Psoas muscle (tissue), 8 donors: ENCODE measurements at places on chromosomes 1 and 21. TPM values are rescaled to one million over a fixed set of nuclear protein-coding genes. Genes with fewer than 3 reads are reported as not detected.

- no peak for DNase-seq
Observed at GRCh38 chr1:112711670-112712069, 3.5 kb downstream of the PPM1J start.

DNA sequence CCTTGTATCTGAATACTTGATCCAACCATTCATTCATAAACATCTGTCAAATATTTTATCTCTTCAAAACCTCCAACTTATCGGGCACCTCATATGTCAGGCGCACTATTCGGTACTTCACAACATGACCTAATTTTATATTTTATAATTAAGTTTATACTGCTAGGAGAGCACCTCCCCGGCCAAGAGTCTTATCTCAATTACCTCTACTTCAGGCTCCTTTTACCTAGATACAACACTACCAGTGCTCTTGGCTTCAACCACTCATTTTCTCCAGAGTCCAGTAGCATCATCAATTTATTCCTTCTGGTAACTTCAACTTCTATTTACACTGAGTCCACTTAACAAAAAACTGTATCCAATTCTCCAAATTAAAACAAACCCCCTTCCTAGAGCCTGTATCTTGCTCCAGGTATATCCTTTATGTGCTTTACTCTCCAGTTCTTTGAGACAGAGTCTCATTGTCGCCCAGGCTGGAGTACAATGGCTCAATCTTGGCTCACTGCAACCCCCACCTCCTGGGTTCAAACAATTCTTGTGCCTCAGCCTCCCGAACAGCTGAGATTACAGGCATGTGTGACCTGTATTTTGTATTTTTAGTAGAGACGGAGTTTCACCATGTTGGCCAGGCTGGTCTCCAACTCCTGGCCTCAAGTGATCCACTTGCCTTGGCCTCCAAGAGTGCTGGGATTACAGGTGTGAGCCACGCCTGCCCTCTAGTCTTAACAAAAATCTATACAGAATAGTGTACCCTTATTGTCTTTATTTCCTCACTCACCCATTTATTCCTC is 18.8 kb downstream of the GPBP1L1 start:
- DNase-seq: no peak

DNA sequence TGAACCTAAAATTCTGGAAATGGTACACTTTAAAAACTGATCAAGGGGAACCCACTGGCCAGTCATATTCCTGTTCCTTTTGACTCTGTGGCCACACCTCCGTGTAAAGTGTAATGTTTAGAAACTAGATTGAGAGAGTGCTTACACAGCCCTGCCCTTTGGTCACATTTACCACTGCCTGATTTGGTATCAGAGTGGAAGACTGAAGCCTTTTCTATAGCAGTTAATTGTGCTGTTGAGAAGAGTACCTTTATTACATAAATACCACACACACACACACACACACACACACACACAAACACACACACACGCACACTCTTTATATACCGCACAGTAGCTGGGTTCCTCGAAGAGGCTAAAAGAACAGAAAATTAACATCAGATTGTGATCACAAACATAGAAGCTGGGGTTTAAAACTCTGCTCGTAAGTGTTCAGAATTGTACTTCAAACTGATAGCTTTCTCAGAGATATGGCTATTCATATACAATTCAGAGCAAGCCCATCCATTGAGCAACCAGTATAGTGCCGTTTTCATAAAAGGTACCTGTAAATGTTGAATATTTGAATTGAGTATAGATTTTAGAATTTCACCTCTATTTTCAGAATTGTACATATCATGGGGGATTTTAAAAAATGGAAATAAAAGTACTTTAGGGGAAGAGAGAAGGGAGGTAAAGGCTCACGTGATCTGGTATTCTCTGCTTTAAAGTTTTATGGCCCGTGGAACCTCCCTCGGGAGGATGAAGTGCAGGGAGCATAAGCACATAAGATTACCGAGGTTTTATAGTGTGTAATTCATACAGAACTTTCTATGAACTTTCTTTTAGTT is 37.5 kb downstream of the CAMTA1 start:
- no peak for DNase-seq

- DNase-seq: no peak
Observed at GRCh38 chr1:220012259-220012658, 34.0 kb downstream of the EPRS1 start.

DNA sequence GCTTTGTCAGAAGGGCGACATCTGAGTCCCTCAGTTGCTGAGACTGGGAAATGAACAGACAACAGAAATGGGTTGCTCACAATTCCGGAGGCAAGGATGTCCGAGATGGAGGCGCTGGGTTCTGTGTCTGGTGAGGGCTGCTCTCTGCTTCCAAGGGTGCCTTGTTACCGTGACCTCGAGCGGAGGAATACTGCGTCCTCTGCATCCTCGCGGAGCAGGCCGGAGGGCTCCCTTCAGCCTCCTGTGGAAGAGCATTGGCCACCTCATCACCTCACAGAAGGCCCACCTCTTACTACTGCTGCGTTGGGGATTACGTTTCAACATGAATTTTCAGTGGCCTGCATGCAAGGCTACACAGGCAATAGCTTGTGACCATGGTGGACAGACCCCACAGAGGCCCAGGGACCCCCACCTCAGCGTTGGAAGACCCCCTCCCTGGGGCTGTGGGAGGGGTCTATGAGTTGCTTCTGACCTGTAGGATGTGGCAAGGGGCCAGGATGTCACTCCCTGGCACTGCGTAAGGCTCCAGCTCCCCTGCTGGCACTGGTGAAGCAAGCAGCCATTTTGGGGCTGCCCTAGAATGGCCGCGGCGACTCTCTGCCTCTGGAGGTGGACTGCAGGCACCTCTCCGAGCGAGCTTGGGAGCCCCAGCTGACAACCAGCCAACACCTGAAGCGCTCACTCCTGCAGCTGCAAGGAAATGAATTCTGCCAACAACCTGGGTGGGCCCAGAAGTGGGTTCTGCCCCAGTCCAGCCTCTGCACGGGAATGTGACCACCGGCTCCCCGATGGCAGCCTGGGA is 36.3 kb upstream of the COL6A1 start:
- no peak for DNase-seq

DNA sequence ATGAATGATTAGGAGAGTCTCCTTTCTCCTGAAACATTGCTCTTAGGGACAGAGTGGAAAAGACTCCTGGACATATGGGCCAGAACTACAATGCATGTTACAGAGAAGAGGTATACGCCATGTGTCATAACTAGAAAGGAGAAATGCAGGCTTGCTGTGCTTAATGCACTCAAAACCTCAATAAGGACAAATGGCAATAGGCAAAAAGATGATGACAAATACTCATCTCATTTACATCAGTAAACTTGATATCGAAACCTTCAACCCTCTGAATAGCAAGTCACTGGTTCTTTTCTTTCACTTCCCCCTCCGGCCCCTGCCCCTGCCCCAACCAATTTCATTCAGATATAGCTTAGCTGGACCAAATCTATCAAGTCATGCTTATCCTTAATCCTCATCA is 1.9 kb upstream of the GPR88 start:
- no peak for DNase-seq

DNA sequence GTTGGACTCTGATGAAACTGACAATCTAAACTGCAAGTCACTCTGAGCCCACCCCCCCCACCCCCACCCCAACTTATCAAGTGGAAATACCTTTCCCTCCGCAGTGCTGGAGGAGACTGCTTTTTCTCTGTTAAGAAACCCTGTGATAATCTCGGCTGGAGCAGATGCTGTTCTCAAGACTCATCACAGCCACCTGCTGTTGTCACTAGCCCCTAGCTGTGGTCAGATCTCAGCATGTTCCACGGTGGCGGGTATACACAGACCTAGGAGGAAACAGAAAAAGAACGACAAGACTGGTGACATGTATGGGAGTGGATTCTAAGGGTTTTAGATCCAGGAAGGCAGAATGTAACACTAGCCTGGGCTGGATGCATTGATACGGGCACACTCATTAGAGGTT is 2.3 kb downstream of the ACTL8 start:
- DNase-seq: no peak

DNA sequence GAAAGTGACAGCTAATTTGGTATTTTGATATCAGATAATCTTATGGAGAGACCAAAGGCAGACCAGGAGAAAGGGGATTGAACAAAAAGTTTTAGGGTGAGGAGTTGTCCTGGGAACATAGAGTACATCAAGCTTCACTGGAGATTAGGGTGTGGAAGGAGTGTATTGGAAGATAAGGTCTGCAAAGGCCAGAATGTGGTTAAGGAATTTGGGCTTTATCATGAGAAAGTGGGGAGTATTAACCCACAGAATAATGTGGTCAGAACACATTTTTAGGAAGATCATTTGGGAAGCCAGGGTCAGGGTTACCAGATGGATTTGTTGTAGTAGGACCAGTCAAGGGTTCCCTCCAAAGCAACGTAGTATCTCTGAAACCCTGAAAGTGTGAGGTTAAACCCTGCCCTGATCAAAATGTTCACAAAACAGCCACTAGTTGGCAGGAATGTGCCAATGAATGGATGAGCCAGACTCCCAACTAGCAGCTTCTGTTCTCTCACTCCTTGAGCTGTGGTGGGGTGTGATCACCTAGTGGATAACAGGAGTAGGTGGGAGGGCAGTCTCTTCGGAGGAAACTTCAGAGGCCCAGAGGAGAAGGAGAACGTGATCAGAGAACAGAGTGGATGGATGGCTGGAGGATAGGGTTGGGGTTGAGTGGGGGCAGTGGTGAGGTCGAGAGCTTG is 35.8 kb downstream of the SLC2A1 start:
- no peak for DNase-seq

DNA sequence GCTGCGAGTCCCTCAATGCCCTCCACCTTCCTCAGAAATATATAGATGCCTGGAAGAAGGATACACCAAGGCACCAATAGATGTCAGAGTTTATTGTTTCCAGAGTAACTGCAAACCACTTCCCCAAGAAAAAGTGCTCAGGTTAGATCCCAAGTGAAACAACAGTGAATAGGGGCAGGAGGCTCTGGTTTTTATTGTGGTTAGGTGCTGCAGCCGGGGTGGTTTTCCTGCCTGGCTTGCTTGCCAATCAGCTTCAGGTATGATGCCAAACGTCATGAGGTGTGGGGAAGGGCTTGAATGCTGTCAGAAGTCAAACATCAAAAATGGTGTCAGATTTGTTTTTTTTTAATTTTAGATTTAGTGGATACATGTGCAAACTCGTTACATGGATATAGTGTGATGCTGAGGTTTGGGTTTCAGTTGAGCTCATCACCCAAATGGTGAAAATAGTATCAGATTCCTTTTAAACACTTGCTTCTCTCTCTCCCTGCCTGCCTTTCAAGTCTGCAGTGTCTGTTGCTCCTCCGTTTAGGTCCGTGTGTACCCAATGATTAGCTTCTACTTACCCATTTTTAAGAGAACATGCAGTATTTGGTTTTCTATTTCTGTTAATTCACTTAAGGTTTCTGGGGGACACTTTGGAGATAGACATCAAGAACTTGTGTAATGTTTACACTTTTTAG is 1317.0 kb downstream of the MRPL39 start:
- DNase-seq: no peak

The DMBX1 gene
- total RNA-seq: not detected

GRCh38 chr1:54122135-54122751 is 30.6 kb downstream of the CDCP2 start:
- no peak for DNase-seq

- no peak for DNase-seq
Observed at GRCh38 chr1:151888972-151889570, 20.2 kb downstream of the THEM4 start.

- no peak for DNase-seq
Observed at GRCh38 chr1:58745117-58745516, 38.7 kb downstream of the JUN start.

DNA sequence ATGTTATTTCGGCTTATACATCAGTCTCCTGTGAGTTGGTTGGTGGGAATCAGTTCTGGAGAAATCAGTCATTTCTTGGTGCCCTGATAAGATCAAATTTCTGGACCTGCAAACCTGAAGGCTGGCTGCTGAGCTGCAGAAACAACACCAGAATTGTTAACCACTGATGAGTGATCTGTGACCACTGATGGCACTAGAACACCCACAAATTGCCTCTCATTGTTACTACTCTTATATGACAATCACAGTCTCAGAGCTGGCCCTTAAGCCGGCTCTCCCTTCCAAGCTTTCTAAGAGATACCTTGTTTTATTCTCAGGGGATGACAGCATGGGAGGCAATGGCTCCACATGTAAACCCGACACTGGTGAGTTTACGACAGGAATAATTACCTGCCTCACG is 1.9 kb downstream of the C1orf162 start:
- no peak for DNase-seq

DNA sequence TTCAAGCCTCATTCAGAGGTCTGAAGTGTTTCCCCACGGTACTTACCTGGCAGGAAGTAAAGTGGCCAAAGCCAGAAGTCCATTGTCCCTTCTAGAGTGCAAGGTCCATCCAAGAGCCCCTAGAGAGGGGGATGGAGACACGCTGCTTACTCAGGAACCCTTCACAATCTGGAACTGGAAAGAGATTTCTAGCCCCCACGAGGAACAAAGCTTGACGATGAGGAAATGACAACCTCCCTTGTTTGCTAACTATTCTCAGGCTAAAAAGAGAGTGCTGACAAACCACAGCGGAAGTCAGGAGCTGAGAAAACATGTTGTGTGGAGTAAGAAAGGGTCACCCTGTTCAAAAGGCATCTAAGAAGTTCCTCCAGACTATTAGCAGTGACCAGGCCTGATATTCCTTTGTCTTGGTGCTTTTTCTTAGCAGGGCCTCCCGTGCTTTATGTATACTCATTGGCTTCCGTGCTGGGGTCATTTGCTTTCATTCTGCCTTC is at the start of gene FCMR:
Gene FCMR, minus strand, starts transcription at position 170 of the 494 bp plus-strand sequence. Its CDS starts 87 bp downstream, at position 83.
- no peak for DNase-seq

The FCRL5 gene
- not detected for total RNA-seq

The PIAS3 gene
- total RNA-seq: 18.2 TPM

GRCh38 chr1:91787919-91788318 is 98.0 kb downstream of the TGFBR3 start:
- DNase-seq: no peak

DNA sequence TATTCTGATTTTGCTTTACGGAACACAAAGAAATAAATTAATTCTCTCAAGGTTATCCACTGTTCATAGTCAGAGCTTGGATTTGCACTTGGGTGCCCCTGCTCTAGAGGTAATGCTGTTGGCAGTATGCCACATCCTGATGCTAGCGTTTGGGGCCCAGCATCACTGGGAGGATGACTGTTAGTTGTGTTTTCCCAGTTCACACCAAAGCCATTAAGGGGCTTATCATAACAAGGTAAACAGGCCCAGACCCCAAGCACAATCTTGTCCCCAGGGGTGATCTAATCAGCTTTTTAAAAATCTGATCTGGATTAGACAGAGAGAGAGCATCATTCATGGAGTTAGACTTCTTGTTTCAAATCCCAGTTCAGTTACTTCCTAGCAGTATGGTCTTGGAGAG is 60.2 kb upstream of the PBX1 start:
- DNase-seq: no peak

- no peak for DNase-seq
Observed at GRCh38 chr1:171550050-171550449, 64.7 kb downstream of the PRRC2C start.
